ENCODE measurements at places on chromosomes 5 and 9.

GRCh38 chr9:132539096-132539495 lies 43.3 kb upstream of the BARHL1 start:
- DNase-seq: no peak

- no peak for DNase-seq
Measured at GRCh38 chr9:114031037-114031630, 47.0 kb downstream of the AMBP start.

- no peak for DNase-seq
Measured at GRCh38 chr9:112777914-112778313, 27.4 kb downstream of the SNX30 start.

- DNase-seq: no peak
Measured at GRCh38 chr5:548256-548655, 24.0 kb upstream of the SLC9A3 start.

DNA sequence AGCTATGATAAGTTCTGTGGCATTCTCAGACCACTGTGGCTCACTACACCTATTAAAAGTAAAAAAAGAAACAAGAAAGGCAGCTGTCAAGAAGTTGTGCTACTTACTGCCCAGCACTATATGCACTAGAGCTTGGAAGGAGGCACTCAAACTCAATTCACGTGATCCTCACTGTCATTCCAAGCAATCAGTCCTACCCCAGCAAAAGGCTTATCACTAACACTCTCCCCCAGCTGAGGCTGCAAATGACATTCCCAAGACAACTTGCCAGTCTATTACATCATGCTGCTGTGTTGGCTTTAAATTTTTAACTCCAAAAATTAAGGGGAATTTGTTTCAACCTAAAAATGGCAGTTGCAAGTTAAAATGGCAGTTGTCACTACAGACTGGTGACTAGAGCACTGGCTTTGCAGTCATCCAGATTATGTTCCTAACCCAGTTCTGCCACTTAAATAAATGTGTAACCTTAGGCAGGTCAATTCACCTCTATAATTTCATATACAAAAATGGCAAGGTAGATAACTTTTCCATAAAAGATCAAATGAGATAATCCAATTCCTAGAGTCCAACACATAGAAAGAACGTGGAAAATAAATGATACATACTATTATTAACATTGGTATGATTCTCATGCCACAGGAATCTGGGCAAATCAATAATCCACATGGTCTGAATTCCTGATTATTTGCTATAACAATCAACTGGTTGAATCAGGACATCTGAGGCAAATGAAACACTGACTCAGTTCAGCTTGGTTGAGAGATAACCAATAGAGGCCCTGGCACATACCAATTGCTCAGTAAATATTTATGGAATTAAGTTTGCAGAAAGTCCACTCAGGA lies 52.4 kb downstream of the FBXW11 start:
- DNase-seq: peak; percentile 43

DNA sequence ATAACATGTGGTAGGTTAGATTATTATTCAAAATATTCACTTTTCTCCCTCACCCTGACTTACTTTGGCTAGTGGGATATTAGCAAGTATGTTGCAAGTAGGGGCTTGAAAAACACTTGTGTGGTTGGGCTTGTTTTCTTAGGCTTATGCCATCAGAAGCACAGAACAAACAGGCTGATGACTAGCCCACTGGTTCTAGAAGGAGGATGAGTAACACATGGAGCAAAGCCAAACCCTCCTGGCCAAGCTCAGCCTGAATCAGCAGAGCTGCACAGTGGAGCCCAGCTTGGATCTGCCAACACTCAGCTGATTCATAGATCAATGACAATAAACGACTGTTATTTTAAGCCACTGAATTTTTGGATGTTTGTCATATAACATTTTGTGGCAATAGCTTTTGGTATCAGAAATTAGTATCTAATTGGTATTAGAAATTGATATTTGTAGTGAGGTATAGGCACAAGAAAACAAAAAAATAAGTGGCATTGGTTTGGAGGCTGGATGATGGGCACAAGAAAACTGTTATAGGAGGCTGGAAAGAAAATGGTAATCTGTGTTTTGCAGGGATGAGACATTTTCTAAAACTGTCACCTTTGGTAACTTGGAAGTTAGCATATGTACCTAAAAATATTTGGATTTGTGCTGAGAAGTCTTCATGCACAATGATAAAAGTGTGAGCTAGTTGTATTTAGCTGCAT lies 46.1 kb upstream of the ZBED3 start:
- peak; percentile 90 for DNase-seq

DNA sequence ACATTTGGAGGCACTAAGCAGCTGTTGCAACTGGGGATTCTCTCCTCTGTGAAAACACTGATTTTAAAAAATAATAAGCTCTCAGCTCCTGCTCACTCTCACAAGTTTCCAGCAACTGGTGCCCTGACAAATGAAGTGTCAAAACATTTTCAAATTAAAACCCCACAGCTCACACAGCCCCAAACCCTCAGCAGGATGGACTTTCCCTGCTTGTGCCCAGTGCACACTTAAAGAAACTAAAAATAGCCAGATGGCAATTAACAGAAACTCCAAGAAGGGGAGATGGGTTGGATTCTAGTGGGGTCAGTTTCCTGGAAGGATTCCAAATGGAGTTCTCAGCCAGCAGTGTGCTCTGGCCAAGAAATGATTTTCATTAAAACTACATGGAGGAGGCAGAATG lies 163.0 kb upstream of the PUM3 start:
- DNase-seq: no peak

- DNase-seq: no peak
Measured at GRCh38 chr5:56310711-56311204, 77.6 kb upstream of the ANKRD55 start.

GRCh38 chr5:91255396-91256141 lies 127.5 kb downstream of the ARRDC3 start:
- DNase-seq: no peak

DNA sequence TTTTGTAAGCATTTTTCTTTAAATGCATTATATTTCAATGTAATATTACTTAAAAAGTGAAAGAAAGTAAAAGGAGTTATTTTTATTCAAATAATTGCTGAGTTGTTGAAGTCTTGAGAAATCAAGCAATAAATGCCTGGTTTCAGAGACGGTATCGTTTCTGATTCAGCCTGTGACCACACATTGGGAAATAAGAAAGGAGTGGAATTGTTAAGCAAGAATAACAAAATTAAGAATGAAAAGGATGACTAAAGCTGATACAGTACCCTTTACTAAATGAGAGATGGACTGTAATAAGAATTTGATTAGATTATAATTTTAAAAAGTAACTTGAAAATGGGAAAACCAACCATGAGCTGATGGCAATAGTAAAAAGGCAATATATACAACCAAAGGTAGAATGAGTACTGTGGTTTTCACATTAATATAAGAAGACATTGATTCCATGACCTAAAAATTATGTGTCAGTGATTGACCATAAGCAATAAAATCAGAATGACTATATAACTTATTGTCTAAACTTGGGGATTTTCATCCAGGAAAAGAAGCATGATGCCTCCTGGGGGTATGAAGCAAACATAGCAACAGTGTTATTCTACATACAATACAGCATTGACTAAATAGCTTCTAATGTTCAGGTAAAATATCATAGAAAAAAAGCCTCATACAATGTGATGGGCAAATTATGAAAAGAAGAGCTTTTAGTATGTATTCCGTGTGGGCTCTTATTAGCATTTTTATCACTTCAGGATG lies 101.9 kb upstream of the PRDM9 start:
- DNase-seq: no peak

DNA sequence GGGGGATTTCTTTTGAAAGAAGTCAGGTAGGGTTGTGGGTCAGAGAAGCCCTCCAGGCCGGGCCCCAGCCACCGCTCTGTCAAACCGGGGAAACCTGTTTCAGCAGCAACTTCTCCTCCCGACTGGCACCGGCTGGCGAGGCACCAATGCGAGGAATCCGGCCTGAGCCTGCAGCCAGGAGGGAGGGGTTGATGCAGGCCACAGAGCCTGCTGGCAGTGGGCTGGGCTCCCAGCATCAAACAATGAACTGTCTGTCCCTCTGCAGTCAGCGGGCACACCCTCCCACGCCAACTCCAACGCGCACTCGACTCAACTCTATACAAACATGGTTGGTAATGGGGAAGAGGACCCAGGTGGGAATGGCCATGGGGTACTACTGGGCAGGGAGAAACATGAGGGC lies 12.1 kb downstream of the PCDH1 start:
- DNase-seq: no peak

DNA sequence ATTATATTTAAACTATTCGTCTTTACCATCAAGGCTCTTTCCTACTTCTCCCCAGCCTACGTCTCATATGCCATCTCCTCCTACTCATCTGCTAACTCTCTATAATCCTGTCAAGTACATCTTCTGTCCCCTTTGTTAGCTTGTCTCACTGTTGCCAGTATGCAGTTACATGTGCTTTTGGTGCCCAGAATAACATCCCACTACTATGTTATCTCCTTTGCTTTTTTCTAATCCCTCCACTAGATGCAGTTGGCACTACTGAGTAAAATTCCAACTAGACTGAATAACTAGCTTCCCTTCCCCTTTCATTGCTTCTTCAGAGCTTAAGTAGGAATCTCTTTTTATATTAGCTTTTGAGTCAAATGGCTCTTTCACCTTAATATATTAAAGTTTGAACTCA lies 3.0 kb upstream of the ARRDC3 start:
- DNase-seq: no peak

DNA sequence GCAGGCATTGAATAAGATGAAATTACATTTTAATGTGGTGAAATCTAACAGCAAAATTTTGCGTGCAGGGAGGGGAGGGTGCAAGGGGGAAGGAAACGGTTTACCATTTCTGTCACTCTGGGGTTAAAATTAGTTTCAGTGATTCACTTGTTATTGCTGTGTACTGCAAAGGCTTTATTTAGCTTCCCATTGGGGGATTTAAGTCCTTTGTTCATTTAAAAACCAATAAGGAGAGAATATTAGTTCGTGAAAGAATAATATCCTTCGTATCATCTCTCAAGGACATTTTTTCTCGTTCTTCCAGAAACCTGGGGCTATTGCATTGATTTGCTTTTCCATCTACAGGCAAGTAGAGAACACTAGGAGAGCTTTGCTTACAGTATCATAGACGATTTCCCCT lies 667.8 kb upstream of the RGMB start:
- no peak for DNase-seq

- no peak for DNase-seq
Measured at GRCh38 chr5:2721385-2722138, 29.9 kb downstream of the IRX2 start.

GRCh38 chr5:93281980-93282772 lies 298.8 kb downstream of the NR2F1-AS1 start:
- no peak for DNase-seq

- no peak for DNase-seq
Measured at GRCh38 chr5:67431191-67431590, 234.6 kb upstream of the CD180 start.

GRCh38 chr5:122498163-122498562 lies 186.1 kb downstream of the SNCAIP start:
- no peak for DNase-seq

- DNase-seq: no peak
Measured at GRCh38 chr5:154209591-154210081, 19.1 kb downstream of the GALNT10 start.

DNA sequence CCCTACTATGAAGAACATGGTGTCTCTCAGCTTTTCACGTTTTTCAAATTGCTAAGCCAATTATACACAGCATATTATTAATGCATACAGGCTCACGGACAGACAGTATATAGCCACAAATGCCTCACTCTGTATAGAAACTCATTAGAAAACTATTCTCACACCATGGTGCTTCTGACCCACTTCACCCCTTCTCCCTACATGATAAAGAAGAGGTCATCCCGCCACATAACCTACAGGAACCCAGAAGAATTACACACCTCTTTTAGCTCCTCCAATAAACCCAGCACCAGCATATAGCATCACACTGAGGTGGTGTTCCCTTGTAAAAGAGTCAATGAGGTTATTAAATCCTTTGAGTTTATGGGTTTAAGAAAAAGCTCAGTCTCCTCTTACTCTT lies 5.6 kb downstream of the TLE1 start:
- no peak for DNase-seq

- DNase-seq: no peak
Measured at GRCh38 chr9:131565369-131565768, 20.0 kb downstream of the PRRT1B start.

DNA sequence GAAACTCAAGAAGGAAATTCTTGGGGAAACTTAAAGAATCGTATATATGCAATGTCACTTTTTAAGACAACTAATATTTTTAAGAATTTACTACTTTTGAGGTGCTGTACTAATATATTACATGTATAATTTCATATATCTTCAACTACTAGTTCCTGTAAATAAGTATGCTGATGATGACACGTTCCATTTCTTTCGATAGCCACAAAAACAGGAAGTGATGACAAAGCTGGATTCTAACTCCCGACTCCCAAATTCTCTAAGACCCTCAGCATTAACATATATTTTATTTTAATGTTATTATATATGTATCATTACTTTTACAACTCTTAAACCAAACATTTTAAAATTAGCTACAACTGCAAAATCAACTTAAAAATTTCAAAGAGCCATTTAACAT lies 74.8 kb downstream of the STK32A start:
- no peak for DNase-seq

GRCh38 chr9:127574072-127574993 lies 37.7 kb upstream of the STXBP1 start:
- DNase-seq: no peak

GRCh38 chr9:97774673-97775072 lies 77.5 kb upstream of the XPA start:
- no peak for DNase-seq

DNA sequence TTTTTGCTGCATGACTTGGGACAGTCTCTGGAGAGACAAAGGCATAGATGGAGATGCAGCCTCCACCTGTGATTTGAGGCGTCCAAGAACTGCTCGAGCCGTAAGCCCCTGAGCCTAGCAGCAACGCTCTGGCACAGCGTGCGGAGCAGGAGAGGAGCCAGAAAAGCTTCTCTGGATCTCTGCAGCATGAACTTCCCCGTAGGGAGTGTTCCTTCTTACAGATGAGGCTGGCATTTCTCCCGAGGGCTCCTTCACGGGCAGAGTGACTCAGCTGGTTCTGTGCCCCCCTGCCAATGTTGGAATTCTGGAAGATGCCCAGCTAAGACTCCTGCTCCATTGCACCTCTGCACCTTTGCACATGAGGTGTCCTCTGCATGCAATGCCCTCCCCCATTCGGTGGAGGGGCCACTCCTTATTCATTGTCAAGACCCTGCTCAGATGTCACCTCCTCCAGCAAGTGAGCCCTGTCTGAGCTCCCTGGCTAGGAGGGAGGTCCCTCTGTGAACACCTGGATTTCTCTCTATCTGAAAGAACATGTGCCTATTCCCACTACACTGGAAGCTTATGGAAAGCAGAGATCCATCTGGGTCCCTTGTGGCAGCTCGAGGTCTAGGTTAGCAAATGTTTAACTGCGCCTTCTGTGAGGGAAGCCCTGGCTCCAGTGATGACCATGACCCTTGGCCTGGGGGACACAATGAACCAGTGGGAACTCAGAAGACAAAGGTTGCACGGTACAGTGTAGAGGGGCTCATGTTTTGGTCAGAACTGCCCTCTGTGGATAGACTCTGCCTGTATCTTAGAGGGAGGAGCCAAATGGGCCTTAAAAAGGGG lies 39.6 kb downstream of the SH3PXD2B start:
- DNase-seq: no peak

GRCh38 chr5:14202462-14202861 lies 59.3 kb downstream of the TRIO start:
- no peak for DNase-seq

Measured in GM04503 (cell line).